ENCODE measurements at places on chromosomes 3 and 15.

GRCh38 chr3:86282106-86282787 lies 708.7 kb downstream of the VGLL3 start:
- no peak for DNase-seq

DNA sequence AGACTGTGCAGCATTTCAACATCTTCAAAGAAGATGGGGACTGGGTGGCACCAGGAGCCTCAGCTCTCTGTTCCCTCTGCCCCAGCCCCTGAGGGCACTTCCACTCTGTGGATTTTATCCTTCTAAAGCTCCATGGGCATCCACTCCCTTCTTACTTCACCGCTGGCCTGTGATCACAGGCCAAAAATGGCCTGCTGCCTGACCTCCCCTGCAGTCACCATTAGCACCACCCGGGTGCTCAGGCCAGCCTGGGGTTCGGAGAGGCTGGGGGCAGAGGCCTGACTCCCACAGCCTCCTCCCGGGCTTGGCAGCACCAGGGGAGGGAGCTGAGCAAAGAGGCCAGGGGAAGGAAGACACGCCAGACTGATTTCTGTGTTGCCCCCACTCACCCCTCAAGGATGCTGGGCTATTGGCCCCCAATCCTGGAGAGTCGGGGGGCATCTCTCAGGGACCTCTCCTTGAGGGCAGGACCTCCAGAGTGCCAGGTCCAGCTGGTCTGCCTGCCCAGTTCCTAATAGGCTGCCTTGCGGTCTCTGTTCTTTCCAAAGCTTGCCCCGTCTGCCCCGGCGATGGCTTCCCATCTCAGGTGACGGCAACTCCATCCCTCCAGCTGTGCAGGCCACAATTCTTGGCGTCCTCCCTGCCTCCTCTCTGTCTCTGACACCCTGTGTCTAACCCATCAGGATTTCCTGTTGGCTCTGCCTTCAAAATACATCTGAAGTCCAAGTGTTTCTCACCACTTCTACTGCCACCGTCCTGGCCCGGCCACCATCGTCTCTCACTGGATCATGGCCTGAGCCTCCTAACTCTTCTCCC lies 67.1 kb downstream of the EXOG start:
- no peak for DNase-seq

DNA sequence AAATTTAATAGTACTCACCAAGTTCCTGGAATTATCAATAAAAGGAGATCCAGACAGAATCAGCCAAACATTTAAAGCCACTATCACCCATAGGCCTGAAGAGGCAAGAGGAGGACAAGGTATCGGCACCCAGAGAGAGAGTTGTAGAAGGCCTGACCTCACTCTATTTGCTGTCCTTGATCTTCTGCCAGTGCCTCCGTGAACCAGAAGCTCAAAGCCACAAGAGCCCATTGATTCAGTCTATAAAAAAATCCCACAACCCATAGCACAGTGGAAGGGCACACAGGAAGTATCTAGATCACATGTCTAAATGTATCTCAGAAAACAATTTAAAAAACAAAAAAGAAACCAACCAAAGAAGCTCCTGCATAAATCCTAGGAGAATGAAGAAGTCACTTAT lies 68.6 kb upstream of the FAM174B start:
- no peak for DNase-seq

DNA sequence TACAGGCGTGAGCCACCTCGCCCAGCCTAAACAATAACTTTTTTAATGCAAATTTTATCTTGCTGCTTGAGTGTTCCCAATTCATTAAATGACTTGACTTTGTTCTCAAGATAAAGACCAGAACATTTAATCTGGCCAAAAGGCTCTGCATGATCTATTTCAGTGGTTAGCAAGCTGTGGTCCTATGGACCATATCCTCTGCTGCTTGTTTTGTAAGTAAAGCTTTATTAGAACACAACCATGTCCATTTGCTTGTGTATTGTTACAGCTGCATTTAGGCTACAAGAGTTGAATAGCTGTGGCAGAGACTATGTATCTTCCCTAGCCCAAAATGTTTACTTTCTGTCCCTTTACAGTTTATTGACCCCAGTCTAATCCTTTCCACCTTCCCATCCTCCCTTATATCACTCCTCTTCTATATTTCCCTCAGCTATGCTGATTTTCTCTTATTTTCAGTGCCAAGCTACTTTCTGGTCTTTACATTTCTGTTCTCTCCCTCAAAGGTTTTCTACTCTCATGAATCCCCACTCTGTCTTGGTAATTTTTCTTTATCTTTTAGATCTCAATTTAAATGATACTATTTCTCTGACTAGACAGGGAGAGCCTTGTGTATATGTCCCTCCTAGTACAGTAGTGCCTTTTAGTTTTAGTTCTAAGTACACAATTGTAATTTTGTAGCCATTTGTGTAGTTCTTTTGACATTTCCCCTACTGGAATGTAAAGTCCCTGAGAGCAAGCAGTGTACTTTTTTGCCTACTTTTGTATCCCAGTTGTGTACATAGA lies 23.2 kb downstream of the SELENOT start:
- DNase-seq, result no peak

DNA sequence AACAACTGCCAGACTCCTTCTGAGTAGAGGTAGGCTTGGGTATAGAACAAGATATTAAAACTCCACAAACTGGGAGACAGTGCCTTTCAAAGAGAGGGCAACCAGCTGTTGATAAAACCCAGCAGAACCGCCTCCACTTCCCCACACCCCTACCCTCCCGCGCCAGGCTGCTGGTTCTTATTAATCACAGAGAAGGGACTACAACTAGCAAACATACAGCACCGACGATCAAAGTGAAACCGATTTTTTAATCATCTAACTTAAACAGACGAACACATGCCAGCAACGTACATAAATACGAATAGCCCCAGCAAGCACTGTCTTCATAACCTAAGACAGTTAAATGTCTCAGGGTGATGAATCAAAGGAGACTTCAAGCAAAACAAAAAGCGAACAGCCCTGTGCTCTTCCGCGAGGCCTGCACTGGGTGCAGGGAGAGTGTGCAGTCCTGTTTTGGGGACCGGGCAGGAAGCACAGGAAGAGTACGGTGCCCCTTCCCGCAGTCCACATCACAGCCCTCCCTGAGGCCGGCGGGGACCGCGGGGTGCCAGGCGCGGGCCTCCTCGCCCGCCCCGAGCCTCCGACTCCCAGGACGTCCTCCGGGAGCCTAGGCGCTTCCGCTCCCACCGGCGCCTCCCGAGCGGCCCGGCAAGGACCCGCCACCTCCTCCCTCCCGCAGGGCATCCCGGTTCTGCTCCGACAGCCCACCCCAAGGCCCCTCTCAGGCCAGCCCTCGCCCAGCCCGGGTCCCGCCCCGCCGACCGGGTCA lies 75.1 kb upstream of the VGLL4 start:
- peak; percentile 68 for DNase-seq

- no peak for DNase-seq
These were observed 80.8 kb downstream of the GSK3B start for GRCh38 chr3:120013481-120013880.

DNA sequence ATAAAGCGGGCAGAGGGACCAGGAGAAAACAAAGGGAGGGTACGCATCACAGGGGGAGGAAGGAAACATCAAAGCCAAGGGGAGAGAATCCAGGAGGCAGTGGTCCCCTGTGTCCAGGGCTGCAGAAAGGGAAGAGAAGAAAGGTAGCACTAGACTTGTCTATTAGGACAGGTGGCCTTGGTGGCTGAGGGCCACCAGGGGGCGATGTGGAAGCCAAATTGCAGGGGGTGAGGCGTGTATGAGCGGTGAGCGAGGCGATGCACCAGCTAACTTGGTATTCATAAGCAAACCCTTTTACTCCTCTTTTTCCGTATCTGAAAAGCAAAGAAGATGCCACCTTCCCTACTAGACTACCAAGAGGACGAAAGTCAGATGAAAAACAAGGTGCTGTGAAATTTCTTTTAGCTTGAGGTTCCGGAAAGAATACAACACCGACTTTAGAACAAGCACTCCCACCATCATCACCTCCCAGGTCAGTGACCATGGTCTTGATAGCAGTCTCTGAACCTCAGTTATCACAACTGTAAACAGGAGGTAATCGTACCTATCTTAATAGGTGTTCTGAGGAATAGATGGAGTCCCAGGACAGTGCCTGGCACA lies 654.4 kb upstream of the ADAMTS9 start:
- DNase-seq, result peak; percentile 87

DNA sequence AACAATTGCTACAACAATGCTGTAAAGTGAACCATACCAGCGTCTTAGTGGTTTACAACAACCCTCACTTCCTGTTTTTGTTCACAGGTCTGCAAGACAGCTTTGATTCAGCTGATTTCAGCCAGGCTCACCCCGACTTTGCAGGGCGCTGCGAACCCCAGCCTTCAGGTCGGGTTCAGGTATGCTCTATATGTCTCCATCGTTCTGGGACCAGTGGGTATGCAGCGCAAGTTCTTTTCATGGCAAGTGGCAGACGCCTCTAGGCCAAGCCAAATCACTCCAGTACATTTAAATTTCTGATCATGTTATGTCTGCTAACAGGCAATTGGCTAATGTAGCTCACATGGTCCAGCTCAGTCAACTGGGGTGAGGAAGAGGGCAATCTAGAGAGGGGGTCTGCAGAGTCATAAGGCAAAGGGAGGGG lies 52.4 kb upstream of the RGMA start:
- DNase-seq, result no peak

DNA sequence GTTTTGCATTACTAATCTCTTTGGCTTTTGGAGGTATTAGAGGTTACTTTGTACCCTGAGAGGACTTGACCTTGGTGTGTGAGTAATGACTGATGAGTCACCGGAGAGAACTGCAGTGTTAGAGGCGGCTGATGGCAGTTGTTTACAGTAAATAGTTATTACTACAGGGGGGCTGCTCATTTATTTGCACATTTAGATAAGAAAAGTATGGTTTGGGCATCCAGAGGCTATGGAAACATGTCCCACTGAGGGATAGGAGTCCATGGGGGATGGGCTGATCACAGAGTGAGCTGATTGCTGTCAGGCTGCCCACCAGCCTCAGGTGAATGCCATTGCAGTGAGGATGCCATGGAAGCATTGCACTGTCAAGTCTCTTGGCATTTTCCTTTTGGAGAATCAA lies 17.3 kb upstream of the STAC start:
- DNase-seq, result no peak

DNA sequence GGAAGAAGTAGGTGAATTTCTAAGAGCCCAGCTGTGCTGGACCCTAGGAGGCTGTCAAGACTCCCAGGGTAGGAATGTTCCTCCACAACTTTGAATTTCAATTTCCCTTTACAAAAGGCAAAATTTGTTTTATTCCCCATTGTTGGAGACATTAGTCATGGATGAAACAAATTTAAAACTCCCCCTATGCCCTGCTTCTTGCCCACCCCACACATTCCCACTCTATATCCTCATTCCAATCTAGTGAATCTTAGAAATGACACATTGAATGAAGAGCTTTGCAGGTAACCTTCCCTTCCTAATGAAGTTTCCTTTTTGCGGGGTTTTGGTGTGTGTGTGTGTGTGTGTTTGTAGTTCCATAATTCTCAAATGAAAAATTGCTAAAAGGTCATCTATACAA lies 72.6 kb downstream of the CCNL1 start:
- DNase-seq, result no peak

DNA sequence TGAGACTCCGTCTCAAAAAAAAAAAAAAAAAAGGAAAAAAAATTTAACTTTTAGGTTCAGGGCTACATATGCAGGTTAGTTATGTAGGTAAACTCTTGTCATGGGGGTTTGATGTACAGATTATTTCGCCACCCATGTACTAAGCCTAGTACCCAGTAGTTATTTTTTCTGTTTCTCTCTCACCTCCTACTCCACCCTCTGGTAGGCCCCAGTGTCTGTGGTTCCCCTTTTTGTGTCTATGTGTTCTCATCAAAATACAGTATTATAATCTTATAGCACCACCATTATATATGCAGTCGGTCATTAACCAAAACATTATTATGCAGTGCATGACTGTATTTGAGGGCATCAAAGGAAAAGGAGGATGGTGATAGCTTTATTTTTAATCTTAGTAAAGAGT lies 47.3 kb downstream of the CHP1 start:
- DNase-seq, result no peak

DNA sequence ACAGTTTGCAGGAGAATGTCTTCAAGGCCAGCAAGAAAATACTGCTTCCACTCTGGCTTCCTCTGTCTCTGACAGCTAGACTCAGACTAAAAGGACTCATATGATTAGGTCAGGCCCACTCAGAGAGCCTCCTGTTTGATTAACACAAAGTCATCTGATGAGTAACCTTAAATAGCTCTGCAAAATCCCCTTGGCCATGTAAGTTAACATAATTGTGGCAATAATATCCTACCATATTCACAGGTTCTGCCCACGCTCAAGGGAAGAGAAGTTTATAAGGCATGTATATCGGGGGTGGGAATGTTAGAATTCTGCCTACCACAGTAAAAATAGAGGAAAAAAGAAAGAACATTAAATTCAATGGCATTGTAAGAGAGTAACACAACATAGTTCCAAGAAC lies 20.6 kb upstream of the HHATL start:
- DNase-seq, result no peak

DNA sequence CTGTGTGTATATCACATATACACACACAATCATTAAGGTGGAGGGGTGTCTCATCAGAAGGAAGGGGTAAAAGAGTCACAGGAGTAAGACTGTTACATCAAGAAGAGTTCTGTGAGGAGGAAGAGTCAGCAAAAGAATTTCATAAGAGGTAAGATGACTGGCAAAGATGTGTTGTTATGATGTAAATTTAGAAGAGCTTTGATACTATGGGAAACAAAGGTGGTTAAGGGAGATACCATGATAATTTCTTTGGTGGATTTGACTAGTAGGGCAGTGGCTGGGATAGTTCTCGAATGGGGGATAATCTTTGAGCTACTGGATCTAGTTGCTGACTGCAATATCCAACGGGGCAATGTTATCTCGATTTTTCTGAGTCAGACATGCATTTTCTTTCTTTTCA lies 61.6 kb downstream of the STAG1 start:
- DNase-seq, result no peak

DNA sequence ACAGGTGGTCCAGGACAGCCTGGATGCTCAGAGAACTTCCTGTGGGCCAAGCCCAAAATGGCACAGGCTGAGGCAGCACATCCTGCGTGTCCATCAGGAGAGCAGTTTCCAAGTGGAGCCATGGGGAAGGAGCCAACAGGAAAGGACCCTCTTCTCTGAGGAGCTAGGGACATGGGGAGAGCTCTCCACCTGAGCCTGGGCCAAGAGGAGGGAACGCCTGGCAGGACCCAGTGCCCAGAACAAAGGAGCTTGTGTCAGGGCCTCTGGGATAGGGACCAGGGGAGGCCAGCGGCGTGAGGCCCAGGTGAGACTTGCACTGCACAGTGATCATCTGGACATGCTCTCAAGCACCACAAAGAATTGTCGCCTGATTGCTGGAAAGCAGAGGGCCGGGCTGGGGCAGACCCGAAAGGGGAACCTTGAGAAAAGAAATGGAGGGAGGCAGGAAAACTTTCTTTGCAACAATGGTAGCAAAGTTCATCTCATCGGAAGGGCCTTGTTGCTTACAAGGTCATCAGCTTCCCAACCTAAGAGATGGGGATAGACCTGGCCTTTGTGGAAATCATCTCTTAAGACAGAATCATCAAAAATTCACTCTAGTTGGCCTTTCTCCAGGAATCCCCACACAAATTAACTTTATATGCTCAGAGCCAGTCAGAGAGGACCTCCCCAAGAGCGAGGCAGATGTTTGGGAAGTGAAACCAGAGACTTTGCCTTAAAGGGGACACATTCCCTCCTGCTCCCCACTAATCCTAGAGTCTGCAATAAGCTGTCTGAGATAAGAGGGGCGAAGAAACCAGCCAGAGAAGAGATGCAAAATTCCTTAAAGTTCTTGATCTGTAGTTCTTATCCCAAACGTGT lies 47.7 kb upstream of the HES1 start:
- DNase-seq, result no peak

- no peak for DNase-seq
These were observed 10.0 kb downstream of the CRYGS start for GRCh38 chr3:186534113-186534669.

- DNase-seq, result no peak
These were observed 32.8 kb upstream of the TSEN2 start for GRCh38 chr3:12451481-12451880.
